NCI-H1417 treated with DMSO at 0.1 percent for 48 hours (cell line): ENCODE measurements at places on chromosomes 3 and 15.

- DNase-seq, result no peak
Measured at GRCh38 chr3:150877303-150877702, 27.9 kb downstream of the MINDY4B start.

- no peak for DNase-seq
Measured at GRCh38 chr15:65059931-65060596, 7.7 kb downstream of the RASL12 start.

DNA sequence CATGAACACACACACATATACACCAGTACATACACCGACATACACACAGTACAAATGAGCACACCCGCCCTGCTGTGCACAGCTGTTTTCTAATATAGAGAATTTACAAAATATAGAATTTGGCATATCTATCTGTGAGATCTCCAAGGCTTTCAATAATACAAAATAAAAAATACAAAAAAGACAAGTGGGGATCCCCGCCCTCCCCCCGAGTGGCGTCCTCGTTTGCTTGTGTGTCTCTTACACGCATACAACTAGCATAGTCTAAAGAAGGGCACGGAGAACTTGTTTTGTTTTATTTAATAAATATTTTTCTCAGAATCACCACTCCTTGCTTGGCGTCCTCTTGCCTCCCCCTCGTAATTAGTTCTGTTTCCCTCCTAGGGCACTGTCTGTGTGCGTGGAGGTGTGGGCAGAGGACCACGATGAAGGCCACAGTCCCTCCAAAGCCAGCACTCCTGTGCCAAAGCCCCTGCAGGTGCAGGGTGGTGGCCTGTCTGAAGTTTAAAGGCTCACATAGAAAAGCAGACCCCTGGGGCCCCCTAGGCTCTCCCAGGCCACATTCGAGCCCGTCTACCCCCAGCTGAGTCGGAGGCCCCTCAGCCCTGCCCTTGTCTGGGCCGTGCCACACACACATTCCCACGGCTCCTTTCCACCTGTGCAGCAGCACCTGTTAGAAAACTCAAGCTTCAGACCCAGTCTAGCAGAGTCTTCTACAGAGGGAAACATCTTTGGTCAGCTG lies 82.1 kb downstream of the SEC22A start:
- no peak for DNase-seq

- no peak for DNase-seq
Measured at GRCh38 chr3:71545330-71545729, 38.2 kb downstream of the FOXP1 start.

DNA sequence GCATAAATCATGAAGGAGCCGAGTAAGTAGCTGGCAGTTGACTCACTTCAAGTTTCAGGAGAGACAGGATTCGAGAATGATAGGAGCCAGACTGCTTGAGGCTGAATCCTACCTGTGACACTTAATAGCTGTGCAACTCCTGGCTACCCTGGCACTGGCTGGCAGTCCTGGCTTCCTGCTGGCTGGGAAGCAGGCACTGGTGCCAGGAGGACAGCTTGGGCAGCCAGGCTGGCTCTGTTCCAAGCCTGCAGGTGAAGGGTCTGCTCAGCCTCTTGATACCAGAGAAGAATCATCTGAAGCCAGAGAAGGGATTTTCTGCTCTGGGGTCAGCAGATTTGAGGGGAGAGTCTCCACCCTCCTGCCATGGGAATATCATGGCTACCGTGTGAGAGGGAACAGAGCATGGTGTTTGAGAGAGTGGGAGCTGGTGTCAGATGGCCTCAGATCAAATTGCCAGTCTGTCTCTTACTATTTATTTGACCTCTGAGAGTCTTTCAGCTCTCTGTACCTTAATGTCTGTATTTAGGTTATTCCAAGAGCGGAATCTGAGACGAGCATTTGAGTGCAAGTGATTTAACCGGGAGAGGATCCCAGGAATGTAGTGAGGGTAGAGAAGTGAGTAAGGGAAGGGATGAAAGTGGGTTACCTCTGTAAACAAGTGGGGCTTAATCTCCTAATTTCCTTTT lies 4.4 kb upstream of the XIRP1 start:
- no peak for DNase-seq

GRCh38 chr15:32218666-32219065 lies 184.4 kb downstream of the GOLGA8K start:
- DNase-seq, result no peak

DNA sequence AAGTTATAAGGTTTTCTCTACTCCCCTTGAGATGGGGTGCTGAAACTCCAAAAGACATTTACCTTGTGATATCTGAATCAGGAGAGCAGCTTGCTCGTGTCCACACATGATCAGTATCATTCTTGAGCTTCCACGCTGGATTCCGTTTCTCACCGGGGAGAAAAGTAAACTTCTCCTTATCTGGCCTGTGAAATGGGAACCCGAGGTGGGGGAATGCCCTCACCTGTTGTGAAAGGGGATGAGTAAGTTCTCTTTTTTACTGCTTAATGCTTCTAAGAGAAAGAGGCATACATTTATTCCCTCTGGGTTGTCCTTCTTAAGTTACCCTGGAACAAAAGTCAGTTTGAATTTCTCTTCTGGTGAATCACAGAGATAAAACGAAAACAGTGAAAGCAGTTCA lies 440.5 kb upstream of the ADAMTS9 start:
- DNase-seq, result no peak

DNA sequence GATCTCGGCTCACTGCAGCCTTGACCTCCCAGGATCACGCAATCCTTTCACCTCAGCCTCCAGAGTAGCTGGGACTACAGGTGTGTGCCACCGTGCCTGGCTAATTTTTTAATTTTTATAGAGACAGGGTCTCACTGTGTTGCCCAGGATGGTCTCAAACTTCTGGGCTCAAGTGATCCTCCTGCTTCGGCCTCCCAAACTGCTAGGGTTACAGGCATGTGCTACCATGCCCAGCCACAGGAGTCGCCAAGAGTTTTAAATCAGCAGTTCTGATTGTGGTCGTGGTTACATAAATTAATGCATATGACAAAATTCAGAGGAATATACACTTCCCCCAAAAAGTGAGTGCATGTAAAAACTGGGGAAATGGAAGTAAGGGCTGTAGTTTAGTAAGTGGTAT lies 32.9 kb downstream of the MEGF11 start:
- no peak for DNase-seq

GRCh38 chr15:34739346-34739745 lies 15.5 kb downstream of the GJD2 start:
- no peak for DNase-seq

GRCh38 chr15:88657326-88658069 lies 18.7 kb downstream of the ISG20 start:
- DNase-seq, result no peak

DNA sequence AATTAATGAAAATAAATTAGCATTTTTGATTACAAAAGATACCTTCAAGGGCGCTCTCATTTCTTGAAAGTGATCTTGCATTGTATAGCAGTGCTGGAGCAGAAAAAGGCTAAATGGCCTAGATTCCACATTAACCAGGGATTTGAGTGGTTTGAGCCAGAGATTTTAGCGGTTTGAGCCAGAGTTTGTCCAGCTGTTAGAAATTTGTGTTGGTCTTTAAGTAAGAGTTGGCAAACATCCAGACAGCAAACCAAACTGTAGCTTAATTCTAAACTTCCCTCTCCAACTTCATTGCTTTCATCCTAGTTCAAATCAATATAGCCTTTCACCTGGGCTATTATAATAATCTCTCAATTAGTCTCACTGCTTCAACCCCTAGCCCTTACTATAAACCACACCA lies 351.7 kb downstream of the IGSF11 start:
- DNase-seq, result no peak

DNA sequence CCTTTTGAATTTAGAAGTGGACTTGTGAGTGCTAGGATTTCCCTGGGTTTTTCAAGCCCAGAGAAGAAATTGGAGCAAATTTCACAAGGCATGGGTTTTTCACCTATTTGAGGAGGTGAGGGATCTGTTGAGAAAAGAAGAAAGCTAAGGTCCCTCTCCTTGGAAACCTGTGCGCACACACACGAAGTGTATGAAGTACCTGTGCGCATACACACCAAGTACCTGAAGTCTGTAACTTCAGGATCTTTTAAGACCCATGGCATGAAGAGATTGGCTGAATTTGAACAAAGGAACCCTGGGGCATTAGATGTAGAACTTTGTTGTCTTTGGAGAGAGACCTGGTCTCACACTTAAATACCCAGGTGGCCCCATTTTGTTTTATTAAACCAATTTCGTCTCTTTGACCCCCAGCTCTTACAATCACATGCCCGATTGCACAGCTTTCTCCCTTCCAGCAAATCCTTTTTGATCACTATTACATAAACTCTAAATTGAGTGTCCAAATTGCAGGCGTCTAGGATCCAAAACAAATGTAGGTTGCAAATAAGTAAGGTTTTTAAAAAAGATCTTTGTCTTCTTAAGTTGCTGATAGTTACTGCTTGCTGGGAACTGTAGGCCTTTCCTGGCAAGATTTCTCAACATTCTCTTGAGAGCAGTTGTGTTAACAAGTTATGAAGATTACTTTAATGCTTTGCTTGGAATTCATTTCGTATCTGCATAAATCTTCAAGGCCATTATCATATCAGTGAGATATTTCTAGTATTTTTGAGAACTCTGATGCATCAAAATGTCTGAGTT lies 64.3 kb downstream of the CMTM8 start:
- DNase-seq, result no peak

DNA sequence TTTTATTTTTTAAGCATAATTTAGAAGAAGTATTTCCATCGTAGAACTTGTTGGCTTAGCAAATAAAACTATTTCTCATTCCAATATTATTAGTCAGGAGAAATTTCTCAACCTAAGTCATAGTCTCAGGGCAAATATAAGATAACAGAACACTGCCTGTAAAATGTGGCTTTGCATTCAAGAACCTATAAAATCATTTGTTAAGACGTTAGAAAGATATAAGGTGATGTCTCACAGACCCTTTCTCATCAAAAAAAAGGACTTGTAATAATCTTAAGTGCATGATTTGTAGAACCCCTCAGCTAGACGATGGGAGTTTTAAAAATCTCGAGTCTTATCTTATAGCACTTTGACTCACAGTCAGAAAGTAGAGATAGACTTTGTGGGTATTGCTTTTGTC lies 314.7 kb upstream of the CFAP20DC start:
- no peak for DNase-seq

- no peak for DNase-seq
Measured at GRCh38 chr15:40594429-40594836, 384 bp downstream of the KNL1 start.

DNA sequence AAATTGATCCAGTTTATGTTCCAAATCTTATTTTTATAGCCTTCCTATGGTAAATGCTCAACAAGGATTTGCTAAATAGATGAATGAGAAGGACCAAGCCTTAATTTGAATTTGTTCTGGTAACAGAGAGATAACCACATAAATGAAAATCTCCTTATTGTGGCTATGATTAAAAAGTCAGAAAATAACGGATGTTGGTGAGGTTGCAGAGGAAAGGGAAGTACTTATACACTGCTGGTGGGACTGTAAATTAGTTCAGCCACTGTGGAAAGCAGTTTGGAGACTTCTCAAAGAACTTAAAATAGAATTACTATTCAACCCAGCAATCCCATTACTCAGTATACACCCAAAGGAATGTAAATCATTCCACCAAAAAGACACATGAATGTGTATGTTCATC lies 26.2 kb downstream of the AAGAB start:
- no peak for DNase-seq

- DNase-seq, result no peak
Measured at GRCh38 chr3:100103558-100104441, 10.5 kb downstream of the FILIP1L start.

- DNase-seq, result no peak
Measured at GRCh38 chr3:42213417-42213816, 52.6 kb downstream of the CCK start.

DNA sequence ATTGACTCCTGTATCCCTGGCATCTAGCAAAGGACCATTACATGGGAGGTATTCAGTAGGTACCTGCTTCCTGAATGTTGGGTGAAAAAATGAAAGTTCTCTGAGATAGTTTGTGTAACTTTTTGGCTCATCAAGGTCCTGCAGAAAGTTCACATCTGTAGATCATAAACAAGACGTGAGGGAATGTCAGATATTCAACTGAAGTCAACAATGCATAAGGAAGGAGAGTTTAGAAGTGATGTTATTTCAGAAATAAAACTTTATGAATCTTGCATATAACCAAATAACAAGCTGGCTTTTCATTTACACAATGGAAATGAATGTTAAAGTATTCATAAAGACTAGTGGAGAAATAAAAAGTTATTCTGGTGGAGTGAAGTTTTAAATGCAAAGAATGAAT lies 73.4 kb upstream of the RBMS3 start:
- DNase-seq, result no peak

- DNase-seq, result no peak
Measured at GRCh38 chr3:154251610-154252009, 72.7 kb downstream of the DHX36 start.

DNA sequence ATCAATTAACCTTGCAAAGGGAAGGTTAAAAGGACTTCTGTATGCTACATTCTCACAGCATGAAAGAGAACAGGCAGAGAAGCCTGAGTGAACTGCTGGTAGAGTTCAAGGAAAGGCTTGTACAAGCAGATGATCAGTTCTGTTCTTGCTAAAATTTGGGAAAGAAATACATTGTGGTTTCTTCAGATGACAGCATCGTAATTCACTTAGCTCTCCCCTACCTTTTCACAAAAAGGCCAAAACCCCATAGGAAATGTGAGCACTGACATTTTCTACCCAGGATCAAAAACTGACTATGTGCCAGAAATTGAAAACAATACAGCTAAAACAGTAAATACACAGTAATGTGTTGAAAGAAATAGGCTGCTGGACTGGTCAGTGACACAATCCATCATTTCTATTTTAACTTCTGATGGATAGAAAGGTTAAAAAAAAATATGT lies 216.4 kb downstream of the DPH6 start:
- no peak for DNase-seq

DNA sequence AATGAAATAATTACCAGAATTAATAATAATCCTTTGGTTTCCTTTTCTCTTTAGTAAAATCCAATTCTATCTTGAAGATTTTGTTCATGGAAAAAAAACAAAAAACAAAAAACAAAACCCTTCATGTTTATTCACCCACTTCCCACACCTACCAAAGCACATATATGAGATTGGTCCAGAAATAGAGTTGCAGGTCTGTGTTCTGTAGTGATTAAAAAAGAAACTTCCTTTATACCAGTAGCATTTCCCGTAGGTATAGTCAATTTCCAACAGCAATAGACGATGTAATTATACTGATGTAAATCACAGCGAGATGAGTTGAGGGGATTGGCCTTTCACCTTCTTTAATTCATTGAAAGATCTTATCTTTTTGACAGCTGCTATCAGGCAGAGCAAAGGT lies 194.6 kb downstream of the SOX2 start:
- DNase-seq, result no peak

- no peak for DNase-seq
Measured at GRCh38 chr3:105829871-105830622, 38.8 kb downstream of the CBLB start.

GRCh38 chr3:14147617-14148016 lies 22.8 kb downstream of the TMEM43 start:
- DNase-seq, result no peak

GRCh38 chr3:122977746-122978466 lies 49.7 kb downstream of the SEMA5B start:
- no peak for DNase-seq
